ENCODE measurements at places on chromosomes 2 and 18. TPM values are rescaled to one million over a fixed set of nuclear protein-coding genes. Genes with fewer than 3 reads are reported as not detected.

FBXO48 gene
- total RNA-seq: 0.28 TPM

RNF125 gene
- total RNA-seq: 0.09 TPM

LRRTM1 gene
- total RNA-seq: not detected

PRADC1 gene
- 21.0 TPM for total RNA-seq

METTL5 gene
- total RNA-seq: 54.0 TPM

BARD1 gene
- total RNA-seq: 13.6 TPM

IMPACT gene
- 21.6 TPM for total RNA-seq

DSG2 gene
- under 0.01 TPM for total RNA-seq

SERPINB2 gene
- total RNA-seq: 30.7 TPM

BAZ2B gene
- 82.1 TPM for total RNA-seq

DPYSL5 gene
- not detected for total RNA-seq

NPPC gene
- not detected for total RNA-seq
